GOT3 (cell line): ENCODE measurements at places on chromosomes 7 and 10.

- no peak for DNase-seq
Observed at GRCh38 chr10:71623098-71623985, 96.2 kb downstream of the C10orf105 start.

- DNase-seq, result no peak
Observed at GRCh38 chr10:55746002-55746401, 615.1 kb downstream of the ZWINT start.

- no peak for DNase-seq
Observed at GRCh38 chr10:75228834-75229233, 6.9 kb downstream of the COMTD1 start.

DNA sequence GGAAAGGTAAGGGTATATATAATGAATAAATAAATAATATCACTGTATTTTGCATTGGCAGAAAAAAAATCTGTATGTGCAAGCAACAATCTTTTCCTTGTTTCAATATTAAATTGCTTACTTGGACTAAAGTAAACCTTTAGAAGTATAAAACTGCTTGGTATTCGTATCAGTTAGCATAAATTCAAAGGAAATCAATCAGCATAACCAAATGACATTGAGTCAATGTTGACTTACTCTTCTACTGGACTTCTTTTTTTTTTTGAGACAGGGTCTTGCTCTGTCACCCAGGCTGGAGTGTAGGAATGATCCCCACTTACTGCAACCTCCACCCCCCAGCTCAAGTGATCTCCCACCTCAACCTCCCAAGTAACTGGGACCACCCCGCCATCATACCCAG lies 42.3 kb upstream of the KMT2C start:
- DNase-seq, result no peak

- no peak for DNase-seq
Observed at GRCh38 chr7:73991522-73992100, 36.4 kb upstream of the ELN start.
